ENCODE measurements at places on chromosomes 4 and X.

GRCh38 chr4:3766036-3766784 lies at the start of gene ADRA2C:
ADRA2C (plus strand) TSS chr4:3766385; CDS start chr4:3766607, 222 bp downstream.
- no peak for DNase-seq

DNA sequence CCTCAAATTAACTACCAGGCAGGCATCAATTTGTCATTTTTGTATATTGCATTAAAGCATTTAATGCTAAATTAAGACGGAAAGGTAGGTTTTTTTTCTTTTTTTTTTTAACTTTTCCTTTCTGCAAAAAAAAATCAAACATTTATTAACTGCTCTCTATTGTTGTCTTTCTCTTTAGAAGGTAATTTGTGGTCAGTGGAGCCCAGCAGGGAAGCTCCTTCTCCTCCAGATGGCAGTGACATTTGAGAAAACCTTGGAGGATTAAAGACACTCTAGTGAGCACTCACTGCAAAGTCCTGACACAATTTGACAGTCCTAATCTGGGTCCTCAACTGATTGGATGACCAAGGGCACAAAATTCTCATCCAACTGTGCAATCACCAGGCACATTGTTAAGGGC lies 102.4 kb downstream of the SLIT2 start:
- DNase-seq = no peak

GRCh38 chr4:121737846-121738554 lies 27.0 kb downstream of the SMIM43 start:
- DNase-seq = no peak

- no peak for DNase-seq
Observed at GRCh38 chrX:40088803-40089540, 8.8 kb downstream of the BCOR start.

- DNase-seq = no peak
Observed at GRCh38 chr4:148214529-148215166, 227.6 kb downstream of the NR3C2 start.

DNA sequence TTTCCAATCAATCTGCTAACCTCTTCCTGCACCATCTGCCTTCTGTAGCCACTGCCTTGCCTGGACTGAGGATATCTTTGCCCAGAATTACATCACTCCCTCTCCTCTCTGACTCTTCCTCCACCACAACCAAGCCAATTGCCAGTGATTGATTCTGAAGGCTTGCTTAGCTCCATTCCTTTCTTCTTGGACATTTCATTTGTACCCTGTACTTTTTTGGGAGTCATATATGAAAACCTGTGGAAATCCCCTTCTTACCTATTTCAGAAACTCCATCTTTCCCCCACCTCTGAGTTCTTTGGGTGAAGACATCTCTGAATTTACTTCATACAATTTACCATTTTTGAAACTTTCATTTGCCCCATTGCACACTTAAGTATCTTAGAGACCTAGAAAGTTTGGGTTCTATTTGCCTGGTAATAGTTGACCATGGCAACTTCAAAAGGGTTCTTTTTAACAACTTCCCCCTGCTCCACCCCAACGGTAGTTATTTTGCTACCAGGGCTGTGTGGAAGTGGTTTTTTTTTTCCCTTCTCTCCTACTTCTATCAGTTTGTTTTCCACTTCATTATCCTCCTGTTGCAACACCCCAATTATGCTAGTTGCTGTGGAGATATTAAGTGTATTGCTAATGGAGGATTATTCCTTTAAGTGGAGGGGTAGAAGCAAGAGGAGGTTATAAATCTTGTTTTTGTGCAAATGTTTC lies 14.3 kb downstream of the SGMS2 start:
- DNase-seq = no peak

- no peak for DNase-seq
Observed at GRCh38 chrX:44489515-44489914, 53.1 kb downstream of the FUNDC1 start.

Data from BJ (cell line).